ENCODE measurements at places on chromosomes 2 and 18. TPM values are rescaled to one million over a fixed set of nuclear protein-coding genes. Genes with fewer than 3 reads are reported as not detected.

The FBLN7 gene
- total RNA-seq = 6.0 TPM

The LHCGR gene
- total RNA-seq = 0.66 TPM

The SRD5A2 gene
- 0.17 TPM for total RNA-seq

The UPP2 gene
- 1.4 TPM for total RNA-seq
